Putamen (tissue), 1 donor: ENCODE measurements at places on chromosomes 7 and 10.

DNA sequence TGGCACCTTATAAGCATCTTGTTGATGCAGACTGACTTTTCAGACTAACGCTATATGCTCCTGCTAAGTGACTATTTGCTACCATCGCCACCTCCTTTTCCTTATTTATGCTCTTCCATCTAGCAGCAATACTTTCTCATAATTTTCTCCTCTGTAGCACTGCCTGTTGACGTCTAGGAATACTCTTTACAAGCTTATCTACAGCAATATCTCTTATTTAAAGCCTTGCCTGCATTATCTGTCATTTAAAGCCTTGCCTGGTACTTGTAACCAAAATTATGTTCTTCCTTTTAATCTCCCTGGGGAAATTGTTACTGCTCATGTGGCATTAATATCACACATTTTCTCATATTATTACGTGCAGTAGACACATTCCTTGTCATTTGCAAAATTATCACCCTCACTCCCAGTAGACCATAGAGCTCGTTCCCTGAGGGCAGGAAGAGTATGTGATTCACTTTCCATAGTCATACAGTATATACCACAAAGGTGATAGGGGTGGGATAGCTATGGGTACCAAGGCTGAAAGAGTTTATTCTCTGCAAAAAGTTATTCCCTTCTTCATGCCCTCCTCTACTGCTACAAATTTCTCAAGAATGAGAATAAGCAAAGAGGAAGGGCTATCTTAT is 359.7 kb upstream of the PCDH15 start:
- DNase-seq, result no peak

DNA sequence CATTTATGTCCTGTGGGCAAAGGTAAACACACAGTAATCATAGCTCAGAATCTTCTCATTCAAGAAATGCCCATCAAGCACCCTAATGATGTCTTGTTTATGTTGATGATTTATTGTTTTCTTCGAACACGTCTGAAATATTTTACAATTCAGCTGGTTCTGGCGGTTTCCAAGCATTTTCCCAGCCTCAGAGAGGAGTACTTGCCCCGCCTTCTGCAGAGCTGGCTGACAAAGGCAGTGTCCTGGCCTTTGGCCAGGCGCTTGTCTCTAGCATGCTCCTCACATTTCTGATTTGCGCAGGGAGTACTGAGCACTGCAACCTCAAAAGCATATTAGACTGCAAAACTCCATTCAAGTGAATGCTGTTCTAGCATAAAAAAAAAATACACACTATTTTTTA is 314.2 kb upstream of the GNAI1 start:
- DNase-seq, result peak; percentile 21

- no peak for DNase-seq
Measured at GRCh38 chr10:109977382-109977806, 30.4 kb upstream of the ADD3 start.

- no peak for DNase-seq
Measured at GRCh38 chr7:127064-127598, 65.2 kb upstream of the FAM20C start.
